ENCODE measurements at places on chromosomes 7 and 10.

DNA sequence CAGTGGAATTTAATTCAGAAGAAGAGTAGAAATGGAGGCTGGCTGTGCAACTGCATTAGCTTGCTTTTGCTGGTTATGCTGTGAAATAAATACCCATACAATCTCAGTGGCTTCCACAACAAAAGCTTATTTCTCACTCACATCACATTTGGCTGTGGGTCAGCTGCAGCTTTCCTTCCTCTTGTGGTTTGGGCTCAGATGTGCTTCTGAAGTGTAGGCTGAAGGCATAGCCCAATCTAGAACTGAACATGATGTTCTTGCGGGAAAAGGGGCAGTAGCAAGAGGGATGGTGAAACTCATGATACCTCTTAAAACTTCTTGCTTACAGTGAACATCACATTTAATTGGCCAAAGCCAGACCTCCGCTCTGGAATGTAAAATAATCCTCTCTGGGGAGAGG, 119.9 kb downstream of the HECW1 start:
- no peak for DNase-seq

DNA sequence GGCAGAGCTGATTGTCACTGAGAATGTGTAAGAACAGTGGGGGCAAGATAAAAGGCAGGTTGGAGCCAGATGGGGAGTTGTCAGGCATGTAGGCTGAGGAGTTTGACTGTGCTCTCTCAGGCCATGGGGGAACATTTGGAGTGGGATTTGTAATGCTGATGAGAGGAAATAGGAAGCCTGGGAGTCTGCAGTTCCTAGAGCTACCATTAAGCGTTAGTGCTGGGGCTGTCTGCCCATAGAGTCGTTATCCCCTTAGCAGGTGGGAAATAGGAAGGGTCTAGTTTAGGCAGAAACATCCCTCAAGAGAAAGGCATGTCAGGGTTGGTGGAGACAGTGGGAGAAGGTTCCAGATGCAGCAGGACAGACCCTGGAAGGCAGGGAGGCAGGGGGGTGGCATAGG, 75.5 kb downstream of the RPS24 start:
- DNase-seq: no peak

GRCh38 chr7:139915864-139916716, 87.0 kb downstream of the TBXAS1 start:
- peak; percentile 98 for DNase-seq

DNA sequence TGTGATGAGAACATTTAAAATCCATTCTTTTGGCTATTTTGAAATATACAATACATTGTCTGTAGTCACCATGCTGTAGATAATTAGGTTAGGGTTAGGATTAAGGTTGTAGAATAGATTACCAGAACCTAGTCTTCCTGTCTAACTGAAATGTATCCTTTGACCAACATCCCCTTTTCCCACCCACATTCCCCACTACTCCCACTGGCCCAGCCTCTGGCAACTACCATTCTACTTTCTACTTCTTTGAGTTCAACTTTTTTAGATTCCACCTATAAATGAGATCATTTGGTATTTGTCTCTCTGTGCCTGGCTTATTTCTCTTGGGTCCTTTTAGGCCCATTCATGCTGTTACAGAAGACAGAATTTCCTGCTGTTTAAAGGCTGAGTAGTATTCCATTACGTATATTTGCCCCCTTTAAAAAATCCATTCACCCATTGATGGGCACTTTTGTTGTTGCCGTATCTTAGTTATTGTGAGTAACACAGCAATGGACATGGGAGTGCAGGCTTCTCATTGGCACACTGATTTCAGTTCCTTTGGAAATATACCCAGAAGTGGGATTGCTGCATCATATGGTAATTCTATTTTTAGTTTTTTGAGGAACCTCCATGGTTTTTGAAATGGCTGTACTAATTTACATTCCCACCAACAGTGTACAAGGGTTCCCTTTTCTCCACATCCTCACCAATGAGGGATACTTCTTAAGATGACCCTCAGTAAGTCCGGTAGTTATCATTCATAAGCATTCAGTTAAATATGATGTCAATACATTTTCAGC, 104.0 kb downstream of the RALA start:
- DNase-seq: no peak

DNA sequence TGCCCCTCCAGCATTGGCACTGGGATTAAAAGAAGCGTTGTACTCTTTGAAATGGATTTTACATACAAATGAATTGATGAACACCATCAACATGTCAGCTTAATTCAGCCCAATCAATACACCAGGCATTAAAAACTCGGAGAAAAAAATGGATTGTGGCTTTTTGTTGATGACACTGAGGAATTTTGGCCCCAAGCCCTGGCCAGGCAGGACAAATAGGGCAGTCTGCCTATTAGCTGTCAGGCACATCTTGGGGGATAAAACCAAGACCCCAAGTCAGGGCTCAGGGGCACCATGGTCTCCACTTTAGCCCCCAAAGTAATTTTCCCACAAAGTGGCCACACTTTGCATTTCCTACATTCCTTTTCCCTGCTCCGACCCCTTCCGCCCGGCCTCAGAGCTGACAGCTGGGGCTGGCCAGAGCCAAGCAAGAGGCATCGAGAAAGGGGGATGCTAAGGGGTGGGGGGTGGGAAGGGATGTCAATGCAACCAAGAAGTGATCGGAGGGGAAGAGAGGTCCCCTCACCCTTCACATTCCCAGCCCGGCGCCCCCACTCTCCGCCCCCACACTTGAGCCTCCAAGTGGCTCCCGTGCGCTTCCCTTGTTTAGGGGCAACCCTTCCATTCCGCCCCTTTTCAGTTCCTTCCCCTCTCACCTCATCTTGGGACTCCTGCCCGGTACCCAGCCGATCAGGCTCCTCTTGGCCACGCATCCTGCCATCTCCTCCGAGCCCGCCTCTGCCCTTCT, 711 bp downstream of the HIP1 start:
- no peak for DNase-seq

- no peak for DNase-seq
These were observed 1.8 kb downstream of the PFKP start for GRCh38 chr10:3068968-3069737.

DNA sequence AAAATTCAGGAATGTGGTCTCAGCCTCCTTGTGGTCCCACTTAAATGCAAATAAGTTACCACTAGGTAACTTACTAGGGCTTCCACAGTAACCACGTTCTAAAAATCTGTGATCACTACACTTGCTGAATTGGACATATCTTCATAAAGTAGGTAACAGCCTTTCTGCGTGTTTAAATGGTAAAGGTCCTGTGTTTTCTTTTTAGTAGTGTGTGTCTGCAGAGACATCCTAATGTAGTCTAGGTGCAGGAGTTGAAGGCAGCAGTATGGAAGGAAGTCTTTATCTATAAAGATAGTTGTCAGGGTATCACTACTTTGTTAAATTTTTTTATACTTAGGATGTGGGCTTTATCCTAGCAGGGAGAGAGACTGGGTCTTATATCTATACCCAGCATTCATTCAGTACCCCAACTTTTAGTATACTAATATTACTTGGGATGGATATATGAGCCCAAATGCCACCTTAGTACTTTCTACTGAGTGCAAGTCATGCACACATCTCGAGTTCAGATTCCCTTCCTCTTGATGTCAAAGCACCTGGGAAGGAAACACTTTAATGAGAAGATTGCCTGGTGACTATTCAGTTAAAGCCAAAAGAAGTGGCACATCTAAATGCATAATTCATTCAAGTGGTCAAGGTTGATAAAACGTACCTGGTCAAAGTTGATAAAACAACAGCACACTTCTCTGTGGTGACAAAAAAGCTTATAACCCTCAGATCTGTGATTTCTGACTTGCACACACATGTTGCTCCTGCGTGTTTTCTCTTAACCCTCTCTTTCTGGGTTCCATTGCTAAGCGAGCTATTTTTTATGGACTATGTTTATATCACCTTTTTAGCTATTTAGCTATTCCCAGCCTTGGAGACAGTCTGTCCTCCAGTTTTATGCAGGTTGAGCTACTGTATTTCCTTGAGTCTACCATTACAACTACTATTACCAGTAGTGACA, 281.1 kb upstream of the DKK1 start:
- no peak for DNase-seq

DNA sequence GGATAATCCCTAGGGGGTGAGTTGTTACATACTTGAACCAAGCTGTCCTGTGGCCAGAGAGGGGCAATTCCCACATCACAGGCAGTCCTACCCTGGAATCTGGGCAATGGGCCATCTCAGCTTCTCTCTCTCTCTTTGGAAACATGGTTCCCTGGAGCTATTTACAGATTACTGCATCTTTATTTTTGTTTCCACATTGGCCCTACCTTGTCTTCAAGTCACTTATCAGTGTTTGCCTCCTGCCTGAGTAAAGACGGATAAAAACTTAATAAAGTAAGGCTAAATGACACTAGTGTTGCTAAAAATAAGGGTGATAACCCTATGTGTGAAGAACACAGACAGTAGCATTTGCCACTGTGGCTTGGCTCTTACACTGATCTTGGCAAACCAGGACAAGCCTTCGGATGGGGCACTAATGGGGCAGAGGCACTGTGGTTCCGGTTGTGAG, 228.2 kb downstream of the GFRA1 start:
- peak; percentile 78 for DNase-seq

DNA sequence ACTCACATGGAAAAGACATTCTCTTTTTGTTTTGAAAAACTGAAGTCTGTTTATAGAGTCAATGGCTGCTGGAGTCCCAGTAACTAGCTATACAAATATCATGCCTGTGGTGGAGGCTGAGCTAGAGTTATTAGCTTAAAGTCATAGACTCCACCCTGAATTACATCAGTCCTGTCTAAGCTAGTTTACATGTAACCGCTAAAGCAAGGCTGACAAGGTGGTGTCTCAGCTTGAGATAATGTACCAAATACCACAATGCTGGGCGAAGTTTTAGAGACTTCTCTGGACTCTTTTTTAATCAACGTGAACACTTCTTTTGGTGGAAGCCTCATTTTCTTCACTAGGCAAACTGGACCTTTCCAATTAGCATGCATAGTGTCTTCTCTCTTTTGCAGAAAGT, 219.4 kb downstream of the ANK3 start:
- peak; percentile 8 for DNase-seq

- no peak for DNase-seq
These were observed 125.1 kb upstream of the JCAD start for GRCh38 chr10:30184397-30185033.

DNA sequence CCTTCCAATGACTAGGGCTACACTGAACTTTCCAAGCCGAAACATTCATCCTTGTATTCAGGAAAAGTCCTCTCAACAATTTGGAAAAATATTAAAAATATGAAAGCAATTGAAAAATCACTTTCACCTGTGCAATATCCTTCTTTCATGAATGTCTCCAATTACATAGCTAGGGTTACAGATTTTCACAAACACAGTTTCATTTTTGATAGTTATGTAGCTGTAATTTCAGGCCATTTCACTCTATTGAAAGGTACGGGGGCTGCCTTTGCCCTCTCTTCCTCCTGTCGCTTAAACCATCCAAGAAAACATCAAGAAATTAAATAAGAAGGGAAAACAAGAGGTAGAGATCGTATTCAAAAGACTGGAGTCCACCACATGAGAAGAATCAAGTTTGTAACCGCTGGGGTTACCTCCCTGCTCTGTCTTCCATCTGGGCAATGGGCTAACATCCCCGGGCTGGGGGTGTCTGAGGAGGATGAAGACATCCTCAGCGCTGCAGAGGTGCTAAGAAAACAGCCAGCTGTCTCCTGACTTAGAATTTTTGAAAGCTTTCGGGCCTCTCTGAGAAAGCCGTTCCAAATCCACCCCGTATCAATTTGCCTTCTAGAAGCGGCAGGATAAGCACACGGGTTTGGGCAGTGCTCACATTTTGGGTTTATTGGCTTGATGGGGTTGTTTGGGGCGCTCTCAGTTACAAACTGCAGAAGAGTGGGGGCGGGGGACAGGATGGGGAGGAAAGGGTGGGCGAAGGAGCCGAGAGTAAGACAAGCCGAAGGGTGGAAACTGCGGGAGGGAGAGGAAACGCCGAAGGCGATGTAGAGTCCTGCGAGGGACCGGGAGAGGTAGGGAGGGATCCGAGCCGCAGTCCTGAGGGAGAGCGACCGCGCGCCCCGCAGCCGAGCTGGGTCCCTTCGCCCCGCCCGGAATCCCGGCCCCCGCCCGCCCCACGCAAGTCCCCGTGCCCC, 24.3 kb upstream of the VAX1 start:
- DNase-seq: no peak

DNA sequence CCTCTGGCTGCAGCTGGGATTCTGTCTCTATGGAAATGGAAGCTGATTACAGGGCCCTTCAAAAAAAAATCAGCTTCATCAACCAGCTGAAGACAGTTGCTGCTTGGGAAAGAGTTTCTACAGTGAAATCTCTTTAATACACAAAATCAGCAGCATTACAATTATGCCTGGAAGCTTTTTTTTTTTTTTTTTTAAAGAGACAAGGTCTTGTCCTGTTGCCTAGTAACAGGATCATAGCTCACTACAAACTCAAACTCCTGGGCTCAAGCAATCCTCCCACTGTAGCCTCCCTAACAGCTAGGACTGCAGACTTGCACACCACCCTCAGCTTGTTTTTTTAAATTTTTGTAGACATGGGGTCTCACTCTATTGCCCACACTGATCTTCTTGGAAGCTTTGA, 94.5 kb downstream of the OR13A1 start:
- no peak for DNase-seq
